ENCODE measurements at places on chromosomes 5 and 9.

GRCh38 chr5:98529321-98529720 lies 244.1 kb upstream of the RGMB start:
- DNase-seq, result no peak

DNA sequence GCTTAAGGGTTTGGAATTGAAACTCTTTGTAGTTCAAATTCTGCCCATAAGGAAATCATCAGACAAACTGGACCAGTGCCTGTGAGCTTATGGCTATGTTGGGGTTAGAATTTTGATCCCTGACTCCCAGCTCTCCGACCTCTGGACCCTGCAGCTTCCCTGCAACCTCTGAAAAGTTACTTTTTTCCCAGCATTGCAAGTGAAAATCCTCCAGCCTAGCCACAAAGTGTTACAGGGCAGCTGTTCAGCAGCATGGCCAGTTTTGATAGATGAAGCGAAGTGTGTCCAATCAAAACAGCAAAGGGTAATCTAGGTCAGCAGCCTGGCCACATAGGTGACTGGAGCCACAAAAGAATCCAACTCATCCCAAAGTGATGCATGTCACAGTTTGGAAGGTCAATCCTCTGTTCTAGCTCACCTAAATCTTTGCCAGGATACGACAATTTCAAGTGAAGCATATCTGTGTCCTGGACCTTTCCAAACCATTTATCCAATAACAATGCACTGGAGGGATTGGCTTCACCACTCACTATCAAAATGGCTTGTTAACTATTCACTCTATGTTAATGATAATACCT lies 4.7 kb upstream of the CPEB4 start:
- DNase-seq, result no peak

DNA sequence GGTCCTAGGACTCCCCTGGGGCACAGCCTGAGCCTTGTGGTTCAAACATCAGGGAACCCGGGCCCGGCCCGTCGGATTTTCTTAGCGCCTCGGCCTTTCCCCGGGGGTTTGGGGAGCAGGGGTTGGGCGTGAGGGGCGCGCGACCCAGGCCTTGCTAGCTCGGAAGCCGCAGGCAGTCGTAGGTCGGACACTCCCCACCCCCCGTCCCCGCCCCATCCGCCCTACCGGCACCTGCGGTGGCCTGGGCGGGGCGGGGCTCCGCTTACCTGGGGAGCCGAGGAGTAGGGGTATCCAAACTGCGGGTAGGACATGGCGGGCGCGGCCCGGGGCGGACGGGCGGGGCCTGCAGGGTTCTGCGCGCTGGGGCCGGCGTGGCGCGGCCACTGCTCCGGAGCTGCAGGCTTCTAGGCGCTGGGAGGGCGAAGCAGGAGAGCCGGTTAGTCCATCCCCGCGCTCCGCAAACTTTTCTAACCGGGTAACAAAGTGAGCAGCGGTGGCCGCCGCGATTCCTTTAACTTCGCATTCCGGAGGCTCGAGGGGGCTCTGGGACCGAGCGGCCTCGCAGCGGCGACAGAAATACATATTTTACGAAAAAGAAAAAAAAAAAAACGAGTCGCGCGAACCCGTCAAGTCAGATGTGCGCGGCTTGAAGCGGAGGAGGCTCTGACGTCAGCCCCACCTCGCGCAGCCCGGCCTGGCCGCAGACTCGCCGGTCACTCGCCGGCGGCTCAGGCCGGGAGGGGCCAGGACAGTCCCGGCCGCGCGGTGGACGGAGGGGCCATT lies at the start of gene IRX4:
IRX4 (minus strand) TSS at position 589 of the 783 bp plus-strand sequence; CDS start at position 311, 278 bp downstream.
- DNase-seq, result no peak

- no peak for DNase-seq
Observed at GRCh38 chr5:151665613-151666012, 21.1 kb downstream of the SPARC start.

- no peak for DNase-seq
Observed at GRCh38 chr9:87011551-87011950, 64.2 kb upstream of the GAS1 start.

GRCh38 chr5:1923341-1923740 lies 40.6 kb upstream of the IRX4 start:
- DNase-seq, result no peak

- DNase-seq, result no peak
Observed at GRCh38 chr9:28688172-28688571, 1114.9 kb upstream of the C9orf72 start.

DNA sequence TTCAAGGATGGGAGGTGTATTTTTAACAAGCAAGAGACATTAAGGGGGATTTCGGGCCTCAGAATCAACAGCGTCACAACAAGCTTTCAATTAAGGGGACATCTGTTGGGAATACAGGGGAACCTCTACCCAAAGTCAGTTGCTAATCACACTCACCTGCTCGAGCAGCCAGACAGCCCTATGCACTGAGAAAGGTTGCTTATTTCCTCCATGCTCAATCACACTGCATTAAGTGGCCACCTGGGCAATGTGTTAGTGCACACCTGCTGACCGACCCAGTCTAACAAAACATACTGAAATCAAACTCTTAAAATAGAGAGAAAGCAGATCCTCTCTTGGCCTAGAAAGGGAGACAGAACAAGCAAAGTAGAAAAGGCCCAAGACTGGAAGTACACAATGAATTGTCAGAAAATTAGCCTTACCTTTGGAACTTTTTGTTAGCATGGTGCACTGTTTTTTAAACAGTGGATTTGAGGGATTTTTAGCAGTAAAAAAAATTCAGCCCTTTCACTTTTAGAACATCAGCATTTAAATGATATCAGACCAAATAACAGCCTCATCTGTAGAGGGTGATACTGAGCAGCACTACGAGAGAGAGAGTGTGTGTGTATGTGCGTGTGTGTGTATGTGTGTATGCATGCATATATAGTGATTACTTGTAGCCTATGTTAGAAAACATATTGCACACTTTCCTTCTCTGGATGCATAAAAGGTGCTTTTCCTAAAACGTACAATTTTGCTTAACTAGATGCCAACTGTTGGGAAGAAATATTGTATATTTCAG lies 1118.6 kb upstream of the DMAC1 start:
- DNase-seq, result no peak

DNA sequence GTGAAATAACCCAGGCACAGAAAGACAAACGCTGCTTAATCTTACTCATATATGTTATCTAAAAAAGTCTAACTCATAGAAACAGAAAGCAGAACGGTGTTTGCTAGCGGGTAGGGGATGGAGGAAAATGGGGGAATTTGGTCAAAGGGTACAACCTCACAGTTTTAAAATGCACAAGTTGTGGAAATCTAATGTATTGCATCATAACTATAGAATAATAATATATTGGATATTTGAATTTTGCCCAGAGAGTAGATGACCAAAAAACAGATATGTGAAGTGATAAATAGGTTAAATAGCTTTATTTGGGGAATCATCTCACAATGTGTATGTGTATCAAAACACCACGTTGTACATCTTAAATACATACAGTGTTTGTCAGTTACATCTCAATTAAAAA lies 22.3 kb upstream of the OSMR start:
- no peak for DNase-seq

GRCh38 chr5:18102733-18103132 lies 468.5 kb downstream of the TAF11L14 start:
- no peak for DNase-seq

DNA sequence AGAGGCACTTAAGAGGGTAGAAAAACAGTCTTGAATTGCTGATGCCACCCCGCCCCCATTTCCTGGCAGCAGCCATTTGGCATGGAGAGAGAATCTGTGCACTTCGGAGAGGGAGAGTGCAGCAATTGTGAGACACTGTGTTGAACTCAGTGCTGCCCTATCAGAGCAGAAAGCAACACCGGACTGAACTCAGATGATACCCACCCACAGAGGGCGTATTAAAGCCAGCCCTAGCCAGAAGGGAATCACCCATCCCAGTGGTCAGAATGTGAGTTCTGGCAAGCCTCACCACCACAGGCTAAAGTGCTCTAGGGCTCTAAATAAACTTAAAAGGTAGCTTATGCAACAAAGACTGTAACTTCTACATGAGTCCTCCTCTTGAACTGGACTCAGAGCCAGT lies 88.4 kb upstream of the RGS7BP start:
- DNase-seq, result no peak

- no peak for DNase-seq
Observed at GRCh38 chr9:125894566-125894965, 147.4 kb downstream of the PBX3 start.

DNA sequence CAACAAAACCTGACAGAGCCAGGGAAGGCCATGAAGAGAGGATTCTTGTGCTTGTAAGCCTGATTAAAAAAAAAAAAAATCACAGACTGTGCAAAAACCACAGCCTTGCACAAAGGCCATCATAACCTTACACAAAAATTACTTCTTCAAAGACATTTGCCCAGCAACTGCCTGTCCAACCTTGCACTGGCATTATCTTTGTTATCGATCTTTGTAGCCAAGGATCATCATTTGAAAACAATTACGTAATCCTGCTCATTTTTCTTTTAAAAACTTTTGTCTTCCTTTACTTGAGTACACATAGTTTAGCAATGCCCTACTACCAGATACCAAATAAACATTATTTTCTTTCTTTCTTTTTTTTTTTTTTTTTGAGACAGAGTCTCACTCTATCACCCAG lies 125.1 kb downstream of the TEX10 start:
- DNase-seq, result no peak

DNA sequence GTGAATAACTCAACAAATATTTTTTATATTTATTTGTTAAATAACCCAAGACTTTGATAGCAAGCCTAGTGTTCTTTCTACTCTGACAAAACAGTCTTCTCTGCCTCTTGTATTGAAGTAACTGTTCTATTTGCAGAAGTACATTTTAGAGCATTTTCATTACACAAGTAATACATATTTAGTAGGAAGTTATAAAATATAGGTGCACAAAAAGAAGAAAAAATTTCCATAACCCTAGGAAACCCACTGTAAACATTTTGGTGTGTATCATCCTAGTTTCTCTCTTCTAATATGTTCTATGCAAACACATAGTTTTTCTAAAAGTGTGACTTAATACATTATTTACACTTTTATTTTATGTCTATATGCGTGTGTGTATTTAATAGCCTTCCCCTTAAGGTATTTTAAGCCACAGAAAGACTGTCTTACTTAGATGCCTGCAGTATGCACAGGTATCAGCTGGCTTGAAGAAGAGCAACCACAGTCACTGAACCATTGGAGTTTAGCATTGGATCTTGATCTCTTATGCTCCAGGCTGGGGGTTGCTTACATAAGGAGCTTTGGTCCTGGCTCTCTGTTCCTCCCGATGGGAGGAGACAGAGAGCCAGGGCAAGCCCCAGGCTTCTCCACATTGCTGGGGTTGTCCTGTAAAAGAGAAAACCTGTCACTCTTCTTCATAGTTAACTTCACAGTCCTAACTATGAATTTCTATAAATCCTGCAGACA lies 3.8 kb downstream of the SELENOP start:
- no peak for DNase-seq

GRCh38 chr5:52638732-52639131 lies 149.0 kb upstream of the ITGA1 start:
- DNase-seq, result no peak

- peak; percentile 41 for DNase-seq
Observed at GRCh38 chr5:179166886-179167841, 107.0 kb downstream of the ZNF354C start.

- DNase-seq, result no peak
Observed at GRCh38 chr9:5762421-5762820, 70.5 kb downstream of the ERMP1 start.

- DNase-seq, result peak; percentile 10
Observed at GRCh38 chr5:111635916-111636570, 121.0 kb downstream of the NREP start.

DNA sequence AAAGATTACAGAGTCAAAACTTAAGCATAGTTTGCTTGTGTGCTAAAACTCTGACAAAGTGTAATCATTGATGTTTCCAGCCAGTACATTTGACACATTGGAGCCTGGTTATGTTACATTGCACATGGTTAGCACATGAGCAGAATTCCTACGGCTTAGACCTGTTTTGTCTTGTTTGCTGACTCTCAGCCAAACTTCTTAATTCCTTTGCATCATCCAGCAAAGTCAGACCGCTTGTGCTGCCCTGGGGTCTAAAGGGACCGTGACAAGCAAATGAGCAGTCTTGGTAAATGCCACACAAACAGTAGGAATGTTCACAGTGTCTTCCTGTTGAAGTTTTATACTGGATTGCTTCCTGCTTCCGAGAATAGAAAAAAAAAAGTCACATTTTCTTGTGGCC lies 72.0 kb upstream of the ENTREP1 start:
- peak; percentile 50 for DNase-seq

DNA sequence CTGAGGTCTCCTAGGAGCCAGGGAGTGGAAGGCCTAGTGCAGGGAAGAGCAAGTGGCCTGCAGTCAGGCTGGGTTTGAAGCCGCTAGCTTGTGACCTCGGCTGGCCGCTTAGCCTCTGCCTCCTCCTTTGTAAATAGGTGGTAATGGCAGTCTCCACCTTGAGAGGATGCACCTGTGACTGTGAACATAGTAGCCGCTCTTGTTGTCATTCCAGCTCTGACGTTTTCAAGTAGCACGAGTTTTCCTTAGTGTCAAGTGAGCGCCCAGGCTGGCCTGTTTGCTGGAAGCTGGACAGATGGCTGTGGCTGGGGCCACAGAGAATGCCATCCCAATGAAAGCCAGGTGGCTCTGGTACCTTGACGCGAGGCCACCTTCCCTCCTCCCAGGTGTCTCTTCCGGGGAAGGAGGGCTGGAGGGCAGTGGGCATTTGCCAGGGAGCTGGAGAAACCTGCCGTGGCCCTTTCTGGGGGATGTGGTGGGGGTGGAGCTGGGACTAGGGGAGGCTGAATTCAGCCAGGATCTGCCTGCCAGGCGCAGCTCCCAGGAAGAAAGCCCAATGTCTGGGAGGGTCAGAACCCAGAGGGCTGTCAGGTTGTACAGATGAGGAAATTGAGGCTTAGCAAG lies 2.5 kb downstream of the ASS1 start:
- DNase-seq, result no peak

DNA sequence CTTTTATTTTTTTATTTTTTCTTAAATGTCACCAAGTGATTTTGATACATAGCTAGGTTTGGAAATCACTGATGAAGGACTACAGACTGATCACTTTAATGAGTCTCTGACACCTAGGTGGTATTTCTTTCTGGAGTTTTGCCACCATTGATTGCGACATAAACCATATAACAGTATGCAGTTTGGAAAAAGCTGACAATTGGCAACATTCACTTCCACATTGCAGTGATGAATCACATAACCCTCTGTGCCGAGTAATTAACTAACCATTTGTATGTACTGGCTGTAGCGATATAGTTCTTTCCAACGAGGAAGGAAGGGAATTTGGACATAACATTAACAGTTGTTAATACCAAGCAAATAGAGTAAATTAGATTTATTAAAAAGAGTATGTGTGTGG lies 222.9 kb upstream of the EFNA5 start:
- DNase-seq, result peak; percentile 57

- no peak for DNase-seq
Observed at GRCh38 chr5:173858670-173859407, 29.3 kb upstream of the CPEB4 start.

DNA sequence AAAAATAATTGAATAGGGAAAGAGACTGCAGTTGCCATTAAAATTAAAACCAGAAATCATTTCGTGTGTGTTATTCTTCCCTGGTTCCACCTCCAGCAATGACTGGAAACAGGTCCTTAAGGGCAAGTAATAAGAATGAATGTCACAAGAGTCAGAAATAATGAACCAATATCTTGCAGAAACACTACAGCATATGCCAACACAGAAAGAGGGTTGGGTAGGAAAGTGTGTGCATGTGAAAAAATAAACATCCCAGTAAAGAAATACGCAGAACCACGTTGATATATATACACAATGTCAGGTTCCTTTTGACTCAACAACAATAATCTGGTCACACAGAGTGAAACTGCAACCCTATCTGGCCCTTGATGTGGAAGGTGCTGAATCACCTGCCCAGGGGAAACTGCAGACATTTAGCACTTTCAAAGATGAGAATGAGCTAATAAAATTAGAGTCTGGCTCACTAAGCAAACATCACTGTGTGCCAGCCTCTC lies 15.0 kb downstream of the HMHB1 start:
- no peak for DNase-seq

All from fibroblast of upper back skin (primary cell).